ENCODE measurements at places on chromosomes 3 and 15.

DNA sequence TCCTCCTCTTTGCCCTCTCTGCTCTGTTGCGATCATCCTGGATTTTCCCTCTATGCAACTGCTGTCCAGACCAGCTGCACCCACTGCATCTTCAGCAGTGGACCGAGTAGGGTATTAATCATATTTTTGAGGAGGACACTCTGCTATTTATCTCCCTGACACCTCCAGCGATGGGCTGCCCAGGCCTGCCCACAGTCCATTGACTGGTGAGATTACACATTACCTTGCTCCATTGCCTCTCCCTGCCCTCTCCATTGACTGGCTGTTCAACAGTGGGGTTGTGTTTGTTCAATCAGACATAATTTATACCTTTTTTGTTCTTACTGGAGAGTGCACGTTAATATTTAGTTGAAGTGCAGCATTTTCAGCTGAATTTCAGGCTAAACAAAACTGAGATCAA lies 559.3 kb upstream of the ARRDC4 start:
- DNase-seq = no peak

- no peak for DNase-seq
Observed at GRCh38 chr3:127665586-127665985, 7.2 kb upstream of the ABTB1 start.

DNA sequence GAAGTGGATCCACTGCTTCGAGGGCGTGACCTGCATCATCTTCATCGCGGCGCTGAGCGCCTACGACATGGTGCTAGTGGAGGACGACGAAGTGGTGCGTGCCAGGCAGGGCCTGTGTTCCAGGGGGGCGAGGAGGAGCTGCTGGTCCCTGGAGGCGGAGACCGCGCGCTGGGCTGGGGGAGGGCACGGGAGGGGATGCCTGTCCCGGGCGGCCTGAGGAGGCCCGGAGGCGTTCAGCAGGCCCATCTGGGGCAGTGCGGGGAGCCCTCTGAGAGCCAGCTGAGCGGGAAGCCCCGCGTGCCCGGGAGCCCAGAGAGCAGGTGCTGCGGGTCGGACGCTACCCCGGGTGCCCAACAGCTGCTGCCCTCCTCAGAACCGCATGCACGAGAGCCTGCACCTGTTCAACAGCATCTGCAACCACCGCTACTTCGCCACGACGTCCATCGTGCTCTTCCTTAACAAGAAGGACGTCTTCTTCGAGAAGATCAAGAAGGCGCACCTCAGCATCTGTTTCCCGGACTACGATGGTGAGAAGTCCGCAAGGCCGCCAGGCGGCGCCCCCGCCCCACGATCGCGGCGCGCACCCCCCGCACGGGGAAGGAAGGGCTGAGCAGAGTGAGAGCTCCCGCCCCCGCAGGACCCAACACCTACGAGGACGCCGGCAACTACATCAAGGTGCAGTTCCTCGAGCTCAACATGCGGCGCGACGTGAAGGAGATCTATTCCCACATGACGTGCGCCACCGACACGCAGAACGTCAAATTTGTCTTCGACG lies 2.9 kb downstream of the GNAT1 start:
- DNase-seq = peak; percentile 75

DNA sequence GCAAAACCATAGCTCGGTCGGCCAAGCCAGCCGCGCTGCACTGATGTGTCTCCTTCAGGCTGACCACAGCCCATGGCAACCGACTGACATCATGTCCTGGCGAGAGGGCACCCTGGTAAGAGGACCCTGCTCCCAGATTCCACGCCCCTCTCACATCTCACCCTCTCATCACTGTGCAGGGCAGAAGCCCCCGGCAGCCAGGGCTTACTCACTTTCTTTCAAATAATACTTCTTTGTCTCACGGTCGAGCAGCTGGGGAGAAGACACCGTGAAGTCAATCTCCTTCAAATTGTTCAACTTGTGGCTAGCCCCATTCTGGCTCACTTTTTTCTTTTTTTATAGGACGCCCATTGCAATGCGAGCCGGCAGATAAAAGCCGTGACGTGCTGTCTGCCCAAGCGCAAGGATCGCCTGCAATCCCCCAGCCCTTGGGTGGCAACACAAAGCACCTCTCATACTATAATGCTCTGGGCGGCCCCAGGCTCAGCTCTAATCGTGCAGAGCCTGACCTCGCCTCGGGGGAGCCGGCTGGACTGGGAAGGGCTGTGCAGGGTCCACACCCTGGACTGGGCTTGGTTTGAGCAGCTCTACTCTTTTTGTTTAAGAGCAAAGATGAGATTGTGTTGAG lies 33.6 kb downstream of the VGLL4 start:
- DNase-seq = no peak

GRCh38 chr3:49721896-49722781 lies 1.6 kb downstream of the GMPPB start:
- no peak for DNase-seq

DNA sequence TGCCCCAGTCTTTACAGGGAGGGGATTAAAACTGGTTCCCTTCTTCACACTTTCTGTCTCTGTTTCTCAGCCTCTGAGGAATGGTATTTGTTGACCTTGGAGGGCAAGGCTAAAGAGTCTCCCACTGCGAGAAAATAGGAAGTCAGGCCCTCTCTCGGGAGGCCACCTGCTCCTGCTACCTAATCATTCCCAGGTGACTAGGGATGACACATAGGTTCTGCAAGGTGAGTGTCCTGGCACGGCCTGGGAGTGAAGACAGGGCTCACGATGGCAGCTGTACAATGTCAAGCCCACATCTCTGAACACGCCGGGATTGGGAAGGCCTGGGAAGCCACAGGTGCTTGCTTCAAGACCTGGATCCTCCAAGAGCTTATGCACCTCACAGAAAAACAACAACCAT lies 314.2 kb downstream of the NTRK3 start:
- DNase-seq = no peak

Data from stimulated activated CD8-positive, alpha-beta memory T cell treated with anti-CD3 and anti-CD28 coated beads, Interleukin-4, amount 100 ng/mL, for 1 hour (primary cell).